ENCODE measurements at places on chromosomes 2 and 18.

DNA sequence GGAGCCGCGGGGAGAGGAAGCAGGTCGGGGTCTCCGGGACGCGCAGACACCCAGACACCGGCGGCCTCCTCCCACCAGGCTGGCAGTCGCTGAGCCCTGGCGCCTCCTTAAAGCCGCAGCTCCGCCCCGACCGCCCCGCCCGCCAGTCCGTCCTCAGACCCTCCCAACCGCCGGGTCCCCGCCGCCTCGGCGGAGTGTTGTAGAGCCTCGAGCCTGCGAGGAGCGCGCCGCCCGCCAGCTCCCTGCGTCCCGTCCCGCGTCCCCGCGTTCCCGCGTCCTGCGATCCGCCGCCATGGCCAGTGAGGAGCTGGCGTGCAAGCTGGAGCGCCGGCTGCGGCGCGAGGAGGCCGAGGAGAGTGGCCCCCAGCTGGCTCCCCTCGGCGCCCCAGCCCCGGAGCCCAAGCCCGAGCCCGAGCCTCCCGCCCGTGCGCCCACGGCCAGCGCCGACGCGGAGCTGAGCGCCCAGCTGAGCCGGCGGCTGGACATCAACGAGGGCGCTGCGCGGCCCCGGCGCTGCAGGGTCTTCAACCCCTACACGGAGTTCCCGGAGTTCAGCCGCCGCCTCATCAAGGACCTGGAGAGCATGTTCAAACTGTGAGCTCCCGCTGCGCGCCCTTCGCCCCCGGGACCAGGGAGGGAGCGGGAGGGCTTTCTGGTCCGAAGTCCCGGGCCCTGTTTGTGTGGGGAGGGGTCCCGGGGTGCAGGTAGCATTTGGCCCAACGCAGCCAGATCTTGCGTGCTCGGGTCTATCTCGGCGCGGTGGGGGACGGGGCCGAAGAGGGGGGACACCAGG lies at the start of gene EFHD1:
Gene EFHD1, plus strand, starts transcription at position 192 of the 793 bp plus-strand sequence. Its CDS starts 101 bp downstream, at position 293.
- no peak for DNase-seq

DNA sequence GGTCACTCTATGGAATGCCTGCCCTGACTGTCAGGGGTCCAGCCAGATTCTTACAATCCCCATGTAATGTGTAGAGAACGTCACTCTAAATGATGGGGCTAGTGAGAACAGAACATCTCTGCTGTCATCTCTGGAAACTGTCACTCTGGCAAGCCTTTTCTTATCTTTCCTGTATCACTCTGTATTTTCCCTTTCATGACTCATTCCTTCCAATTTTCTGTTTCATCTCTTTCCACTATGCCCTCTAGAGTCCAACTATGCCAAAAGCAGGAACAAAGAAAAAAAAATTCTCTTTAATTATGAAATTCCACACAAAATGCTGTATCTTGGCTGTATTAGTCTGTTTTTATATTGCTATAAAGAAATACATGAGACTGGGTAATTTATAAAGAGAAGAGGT lies 608.8 kb downstream of the ADCYAP1 start:
- DNase-seq: no peak

- DNase-seq: no peak
Observed at GRCh38 chr18:12520442-12520992, 112.8 kb downstream of the PRELID3A start.

DNA sequence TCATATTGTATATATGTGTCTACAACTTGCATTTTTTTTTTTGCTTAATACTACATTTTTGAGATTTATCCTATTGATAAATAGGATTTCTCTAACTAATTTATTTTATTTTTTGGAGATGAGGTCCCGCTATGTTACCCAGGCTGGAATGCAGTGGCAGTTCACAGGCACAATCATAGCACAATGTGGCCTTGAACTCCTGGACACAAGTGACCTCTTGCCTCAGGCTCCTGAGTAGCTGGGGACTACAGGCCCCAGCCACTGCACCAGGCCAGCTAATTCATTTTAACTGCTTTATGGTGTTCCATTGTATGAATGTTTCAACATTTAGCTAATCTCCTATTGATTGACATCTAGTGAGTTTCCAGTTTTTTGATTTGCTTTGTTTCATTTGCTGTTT lies 16.8 kb upstream of the CLASP1 start:
- DNase-seq: no peak

- no peak for DNase-seq
Observed at GRCh38 chr2:149662556-149662955, 75.0 kb upstream of the MMADHC start.

DNA sequence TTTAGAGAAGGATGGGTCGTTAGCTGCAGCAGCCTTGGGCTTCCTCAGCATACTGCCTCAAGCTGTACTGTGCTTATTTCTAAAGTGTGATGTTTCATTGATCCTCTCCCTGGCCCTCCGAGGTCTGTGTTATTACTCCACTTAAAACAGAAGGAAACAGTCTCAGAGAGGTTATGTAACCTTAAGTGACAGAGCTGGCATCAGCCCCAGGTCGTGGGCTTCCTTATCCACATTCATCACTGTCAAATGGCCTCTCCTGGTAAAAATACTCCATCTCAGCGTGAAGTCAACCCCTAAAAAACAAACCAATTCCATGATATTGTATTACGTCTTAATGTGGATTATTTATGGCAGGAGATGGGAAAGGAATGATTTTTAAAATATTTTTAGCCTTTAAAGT lies 153.3 kb upstream of the NOSTRIN start:
- DNase-seq: no peak

DNA sequence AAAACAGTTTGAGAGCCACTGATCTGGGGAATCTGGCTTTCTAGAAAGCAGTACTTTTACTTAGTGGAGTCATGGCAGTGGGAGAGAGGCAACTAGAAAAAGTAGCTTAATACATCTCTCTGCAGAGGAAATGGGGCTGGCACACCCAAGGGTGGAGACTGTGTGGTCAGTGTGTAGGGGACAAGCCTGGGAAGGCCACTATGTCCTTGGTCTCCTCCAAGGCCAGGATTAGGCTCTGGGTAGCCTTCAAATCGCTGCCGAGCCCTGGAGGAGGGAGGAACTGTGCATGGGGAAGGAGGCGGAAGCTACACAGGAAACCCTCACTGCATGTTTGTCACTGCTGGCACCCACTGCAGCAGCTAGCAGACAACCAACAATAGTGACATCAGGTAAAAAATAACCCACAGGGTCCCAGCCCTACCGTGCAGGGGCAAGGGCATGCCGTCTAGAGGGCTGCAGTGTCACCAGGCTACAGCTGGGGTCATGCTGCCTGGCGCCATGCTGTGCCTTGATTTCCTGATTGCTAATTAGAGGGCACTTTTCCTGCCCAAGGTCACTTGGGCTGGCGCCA lies 34.8 kb downstream of the LBH start:
- peak; percentile 15 for DNase-seq

DNA sequence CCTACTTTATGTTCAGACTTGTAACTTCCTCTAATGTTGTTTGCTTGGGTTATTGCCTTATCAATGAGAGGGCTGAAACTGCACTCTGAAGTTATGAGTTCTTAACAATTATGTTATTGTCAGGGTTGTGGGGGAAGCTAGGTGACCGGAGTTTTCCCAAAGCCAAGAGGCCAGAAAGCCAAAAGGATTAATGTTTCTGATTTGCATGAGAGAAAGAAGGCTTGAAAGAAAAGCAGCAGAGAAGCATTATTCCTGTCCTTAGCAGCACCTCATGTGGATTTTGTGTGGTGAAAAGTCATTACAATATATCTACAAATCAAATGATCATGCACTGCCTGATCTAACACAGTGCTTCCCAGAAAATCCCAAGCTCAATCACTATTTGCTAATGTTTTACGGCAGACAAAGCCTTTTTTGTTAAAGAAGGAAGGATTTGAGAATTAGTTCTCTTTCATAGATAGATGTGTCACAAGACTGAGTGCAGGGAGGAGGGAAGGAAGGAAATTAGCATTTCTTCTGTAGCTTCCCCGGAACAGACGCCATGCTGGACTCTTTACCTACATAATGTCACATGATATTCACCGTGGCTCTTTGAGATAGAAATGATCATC lies 203.2 kb downstream of the ALK start:
- DNase-seq: no peak

- DNase-seq: no peak
Observed at GRCh38 chr2:136052369-136053362, 65.3 kb downstream of the CXCR4 start.

DNA sequence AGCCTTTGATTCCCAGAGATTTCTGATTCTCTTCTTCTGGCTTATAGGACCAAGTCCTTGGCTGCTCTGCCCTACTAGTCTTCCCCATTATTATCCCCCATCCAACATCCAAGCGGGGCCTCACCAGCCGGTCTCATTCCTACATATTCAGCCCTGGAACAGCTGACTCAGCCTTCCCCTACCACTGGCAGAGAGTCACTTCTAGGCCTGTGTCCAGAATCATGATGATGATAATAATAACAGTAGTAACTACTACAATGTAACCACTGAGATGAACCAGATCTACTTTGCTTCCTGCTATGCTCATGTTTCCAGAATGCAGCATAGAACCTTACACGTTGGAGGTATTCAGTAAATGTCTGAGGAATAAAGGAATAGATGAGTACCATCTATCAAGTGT lies 295.2 kb downstream of the SRBD1 start:
- DNase-seq: no peak

- DNase-seq: no peak
Observed at GRCh38 chr2:171587567-171587966, 65.3 kb downstream of the CYBRD1 start.

DNA sequence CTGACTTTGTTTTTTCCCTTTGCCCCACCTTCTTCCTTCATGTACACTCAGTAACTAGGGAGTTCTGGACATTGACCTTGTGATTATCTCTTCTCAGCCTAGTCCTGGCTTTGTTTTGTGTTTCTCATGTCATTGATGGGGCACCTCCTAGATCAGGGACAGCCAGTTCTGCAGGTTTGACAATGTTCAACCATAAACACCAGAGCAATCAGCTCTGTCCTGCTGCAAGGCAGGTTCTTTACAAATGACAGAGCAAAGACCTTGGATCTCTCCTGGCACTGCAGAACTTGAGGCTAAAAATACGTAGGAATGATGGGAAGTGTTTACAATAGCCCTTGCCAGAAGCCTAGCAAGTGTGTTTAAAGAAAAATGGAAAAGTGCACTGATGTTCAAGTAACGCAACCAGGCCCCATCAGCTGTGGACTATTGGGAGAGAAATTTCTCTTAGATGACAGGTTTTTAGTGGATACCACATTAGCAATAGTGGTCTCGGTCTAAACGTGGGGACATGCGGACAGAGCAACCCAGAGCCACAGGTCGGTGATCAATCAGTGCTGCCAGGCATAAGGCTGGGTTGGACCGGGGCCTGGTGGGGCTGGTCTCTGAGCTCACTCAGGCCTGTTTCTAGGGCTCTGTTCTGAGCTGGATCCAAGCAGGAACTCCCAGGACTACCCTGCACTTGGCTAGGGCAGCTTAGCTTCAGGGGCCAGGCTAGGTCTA lies 76.8 kb downstream of the SOWAHC start:
- no peak for DNase-seq

DNA sequence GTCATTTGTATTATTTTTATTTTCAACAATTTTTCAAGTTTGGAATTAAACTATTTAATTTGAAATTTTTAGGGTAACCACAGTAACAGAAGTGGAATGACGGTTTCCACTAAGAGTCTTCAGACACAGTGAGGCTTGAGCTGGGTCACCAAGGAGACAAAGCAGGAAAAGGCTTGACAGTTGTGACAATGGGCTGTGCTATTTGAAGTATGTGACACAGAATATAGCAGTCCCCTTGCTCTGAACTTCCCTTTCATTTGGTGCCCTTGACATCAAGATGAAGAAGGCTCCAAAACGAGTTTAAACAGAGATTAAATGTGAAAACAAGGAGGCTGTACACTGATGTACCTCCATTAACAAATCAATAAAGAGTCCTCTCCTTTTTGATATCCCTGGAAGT lies 265.4 kb upstream of the DLGAP1 start:
- DNase-seq: no peak

GRCh38 chr2:100884145-100884621 lies 64.2 kb downstream of the NPAS2 start:
- DNase-seq: no peak

DNA sequence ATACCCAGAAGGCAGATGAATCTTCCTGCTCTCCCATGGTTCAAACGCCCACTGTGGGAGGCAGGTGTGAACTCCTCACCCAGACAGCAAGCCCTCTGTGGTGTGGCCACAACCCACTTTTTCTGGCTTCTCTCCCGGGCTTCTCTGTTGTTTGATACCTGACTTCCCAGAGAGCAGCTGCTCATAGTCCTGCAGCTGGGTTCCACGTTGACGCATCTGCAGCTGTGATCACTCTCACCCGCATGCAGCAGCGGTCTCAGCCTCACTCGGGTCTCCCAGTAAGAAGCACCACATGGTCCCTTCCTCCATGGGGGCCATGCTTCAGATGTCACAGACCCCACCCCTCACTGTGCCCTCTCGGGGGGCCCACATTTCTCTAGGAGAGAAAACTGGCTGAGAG lies 3.5 kb downstream of the ASPRV1 start:
- no peak for DNase-seq

DNA sequence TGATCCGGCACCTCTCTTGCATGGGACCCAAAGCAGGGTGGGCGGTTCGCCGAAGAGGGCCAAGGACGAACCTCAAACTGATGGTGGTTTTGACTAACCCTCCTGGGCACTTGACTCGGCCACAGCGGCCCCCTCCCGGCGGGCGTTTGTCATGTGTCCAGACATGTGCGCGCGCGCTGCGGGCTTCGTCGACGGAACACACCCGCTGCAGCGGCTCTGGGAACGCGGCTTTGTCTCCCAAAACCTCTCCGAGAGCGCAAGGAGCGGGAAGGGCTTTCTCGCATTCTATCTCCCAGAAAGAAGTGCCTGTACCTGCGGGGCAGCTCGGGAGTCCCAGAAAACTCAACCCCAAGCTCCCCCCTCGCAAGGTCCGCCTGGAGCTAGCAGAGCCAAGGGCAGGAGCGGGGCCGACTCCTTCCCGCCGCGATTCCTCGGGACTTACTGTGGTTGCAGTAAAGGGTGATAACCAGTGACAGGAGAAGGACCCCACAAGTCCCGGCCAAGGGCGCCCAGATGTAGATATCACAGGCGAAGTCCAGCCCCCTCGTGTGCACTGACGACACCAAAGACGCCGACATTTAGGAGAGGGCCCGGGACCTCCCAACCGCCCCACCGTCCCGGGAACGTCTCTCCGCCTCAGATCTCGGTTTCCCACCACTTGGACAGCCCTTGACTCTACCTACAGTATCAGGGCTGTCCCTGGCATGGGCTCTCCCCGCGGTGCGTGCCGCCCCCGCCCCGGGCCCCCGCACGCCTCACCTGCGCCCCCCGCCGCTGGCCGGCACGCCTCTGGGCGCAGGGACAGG lies 1.6 kb downstream of the CD8A start:
- no peak for DNase-seq

DNA sequence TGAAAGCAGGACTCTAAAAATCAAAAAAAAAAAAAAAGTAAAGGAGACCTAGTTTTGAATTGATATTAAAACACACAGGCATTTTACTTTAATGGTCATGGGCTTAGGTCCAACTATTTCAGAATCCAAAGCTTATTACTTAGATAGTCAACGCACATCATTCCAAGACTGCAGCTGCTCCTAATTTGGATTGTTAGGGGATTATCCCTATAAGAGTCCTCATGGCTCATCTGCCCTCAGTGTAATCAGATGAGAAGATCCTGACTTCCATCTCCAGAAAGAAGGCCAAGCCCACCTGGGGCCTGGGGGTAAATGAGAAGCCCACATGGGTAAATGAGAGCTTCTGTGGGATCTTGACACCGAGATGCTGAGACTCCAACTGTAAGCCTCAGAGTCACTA lies 424.2 kb downstream of the NRXN1 start:
- no peak for DNase-seq

Data from stimulated activated CD8-positive, alpha-beta memory T cell treated with anti-CD3 and anti-CD28 coated beads, Interleukin-15, amount 100 ng/mL, for 1 hour (primary cell).